ENCODE measurements at places on chromosomes 6 and 20. TPM values are rescaled to one million over a fixed set of nuclear protein-coding genes. Genes with fewer than 3 reads are reported as not detected.

HLA-DPA1 gene
- 48.9 TPM for total RNA-seq

DNA sequence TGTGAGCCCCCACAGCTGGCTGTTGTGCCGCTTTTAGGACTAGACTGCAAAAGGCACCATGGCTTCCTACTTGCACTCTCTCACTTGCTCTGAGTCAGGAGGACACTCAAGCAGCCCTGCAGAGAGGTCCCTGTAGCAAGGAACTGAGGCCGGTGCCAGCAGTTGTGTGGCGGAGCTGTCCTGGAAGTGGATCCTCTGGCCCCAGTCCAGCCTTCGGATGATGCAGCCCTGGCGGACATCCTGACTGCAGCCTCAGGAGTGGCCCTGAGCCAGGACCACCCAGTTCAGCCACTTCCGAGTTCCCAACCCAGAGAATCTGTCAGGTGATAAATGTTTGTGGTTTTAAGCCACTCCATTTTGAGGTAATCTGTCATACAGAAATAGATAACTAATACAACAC lies 17.5 kb downstream of the CTCFL start:
- no peak for DNase-seq

NCOA6 gene
- total RNA-seq: 54.4 TPM

- DNase-seq: no peak
Observed at GRCh38 chr6:44646355-44646754, 258.8 kb downstream of the CDC5L start.

DNA sequence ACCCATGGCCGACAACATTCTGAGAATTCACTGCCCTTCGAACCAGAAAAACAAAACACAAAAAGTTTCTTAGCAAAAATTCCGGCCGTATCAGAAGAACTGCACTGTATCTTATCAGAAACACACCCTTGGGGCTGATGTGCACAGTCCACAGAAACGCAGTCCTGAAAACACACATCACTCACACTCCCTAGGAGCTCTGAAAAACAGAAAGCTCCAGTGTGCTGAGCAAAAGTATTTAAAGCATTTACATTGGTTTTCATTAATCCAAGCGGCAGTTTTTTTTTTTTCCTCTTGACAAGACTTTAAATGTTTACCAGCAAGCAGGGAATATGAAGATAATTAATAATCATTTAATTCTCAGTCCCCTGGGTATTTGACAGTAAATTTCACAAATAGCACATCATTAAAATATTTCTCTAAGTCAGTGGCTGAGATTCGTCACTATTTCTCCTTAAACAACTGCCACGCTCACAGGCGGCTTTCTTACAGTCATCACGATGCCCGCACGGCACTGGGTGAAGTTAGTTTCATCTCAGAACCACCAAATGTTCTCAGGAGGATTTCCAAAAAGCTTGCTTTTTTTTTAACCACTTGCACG lies 13.3 kb downstream of the NFATC2 start:
- peak; percentile 31 for DNase-seq

DNA sequence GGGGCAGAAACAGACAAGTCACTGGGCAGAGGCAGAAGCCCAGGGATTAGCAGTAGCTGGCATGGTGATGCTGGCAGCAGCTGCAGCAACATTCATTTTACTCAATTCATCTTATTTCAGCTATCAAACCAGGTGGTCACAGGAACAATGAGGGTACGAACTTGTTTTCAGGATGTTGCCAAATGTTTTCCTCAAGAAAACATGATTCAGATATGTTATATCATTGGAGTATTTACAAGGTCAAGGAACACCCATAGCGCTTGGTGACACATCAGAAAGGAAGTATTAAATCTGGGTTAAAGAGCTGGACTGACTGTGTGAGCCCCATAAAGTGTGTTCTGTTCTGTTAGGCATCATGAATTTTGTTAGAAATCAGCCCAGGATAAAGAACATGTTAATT lies 456.9 kb upstream of the ID4 start:
- DNase-seq: no peak

Data from testis (tissue), 5 donors.